ENCODE measurements at places on chromosomes 5 and 9.

DNA sequence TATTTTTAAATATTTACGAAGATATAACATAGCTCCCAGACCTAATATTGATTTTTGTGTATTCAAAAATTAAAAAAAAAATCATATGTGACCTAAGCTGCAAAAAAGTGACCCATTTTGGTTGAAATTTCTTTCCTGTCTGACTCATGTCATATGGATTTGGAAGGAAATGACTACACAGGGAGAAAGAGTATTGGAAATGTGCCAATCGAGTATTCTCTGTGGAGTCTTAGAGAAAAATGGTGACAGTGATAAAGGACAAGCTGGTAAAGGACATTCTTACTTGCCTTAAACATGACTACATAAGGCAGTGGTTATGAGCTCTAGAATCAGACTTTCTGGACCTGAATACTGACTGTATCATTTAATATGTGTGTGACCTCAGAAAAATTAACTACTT lies 262.9 kb upstream of the PTPRD start:
- no peak for DNase-seq

GRCh38 chr5:154284433-154284832 lies 93.9 kb downstream of the GALNT10 start:
- no peak for DNase-seq

DNA sequence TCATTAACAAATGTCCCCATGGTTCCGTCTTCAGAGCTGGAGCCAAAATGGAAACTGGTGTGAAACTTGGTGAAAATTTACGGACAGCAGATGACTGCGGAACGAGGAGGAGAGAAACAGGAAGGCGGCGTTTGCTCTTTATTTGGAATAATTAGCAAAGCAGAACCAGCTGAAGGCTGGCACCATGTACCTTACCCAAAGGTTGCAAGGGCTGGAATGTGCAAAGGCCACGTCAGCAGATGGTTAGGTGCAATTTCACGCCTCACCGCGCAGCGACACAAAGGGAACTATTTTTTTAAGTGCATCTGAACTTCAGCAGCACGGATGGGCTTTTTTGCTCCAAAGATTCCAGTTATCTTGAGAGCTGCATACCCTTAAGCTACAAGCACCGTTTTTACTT lies 127.4 kb downstream of the COL23A1 start:
- DNase-seq: no peak

DNA sequence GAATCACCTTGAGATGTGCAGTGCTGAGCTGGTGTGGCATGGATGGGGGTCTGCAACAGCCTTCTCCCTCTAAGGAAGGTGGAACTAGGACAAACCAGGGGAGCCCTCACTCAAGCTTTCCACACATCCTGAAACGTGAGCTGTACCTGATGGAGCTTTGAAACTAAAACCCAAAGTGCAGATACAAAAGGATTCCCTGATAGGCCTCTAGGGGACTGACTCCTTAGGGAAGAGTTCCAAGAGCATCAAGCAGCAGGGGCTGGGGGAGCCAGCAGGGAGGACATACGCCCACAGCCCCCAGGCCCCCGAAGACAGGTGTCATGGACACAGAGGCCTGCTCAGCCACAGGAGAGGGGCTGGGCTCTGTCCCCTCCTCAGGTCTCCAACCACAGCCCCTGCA lies 17.7 kb downstream of the ARHGEF37 start:
- no peak for DNase-seq

DNA sequence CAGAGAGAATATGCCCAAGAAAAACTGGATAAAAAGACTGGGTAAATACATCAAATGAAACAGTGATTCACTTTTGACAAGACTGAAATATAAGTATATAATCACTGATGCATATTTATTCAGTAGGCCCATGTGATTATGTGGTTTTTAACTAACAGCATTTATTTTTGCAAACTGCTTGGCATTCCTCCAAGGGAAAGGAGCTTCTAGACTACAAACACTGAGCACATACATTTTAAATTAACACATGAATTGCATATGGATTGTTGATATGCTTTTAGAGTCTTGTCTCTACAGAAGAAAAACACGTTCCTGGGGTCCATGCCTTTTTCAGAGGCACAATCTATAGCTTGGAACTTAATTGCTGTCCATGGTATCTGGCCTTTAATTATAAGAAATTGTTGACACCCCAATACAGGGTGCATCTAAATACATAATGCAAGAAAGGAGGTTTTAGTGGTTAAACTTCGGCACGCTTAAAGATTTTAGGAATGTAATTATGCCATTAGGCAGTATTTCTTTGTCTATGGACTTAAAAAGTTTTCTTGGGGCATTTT lies 6.9 kb upstream of the MEIKIN start:
- DNase-seq: no peak

DNA sequence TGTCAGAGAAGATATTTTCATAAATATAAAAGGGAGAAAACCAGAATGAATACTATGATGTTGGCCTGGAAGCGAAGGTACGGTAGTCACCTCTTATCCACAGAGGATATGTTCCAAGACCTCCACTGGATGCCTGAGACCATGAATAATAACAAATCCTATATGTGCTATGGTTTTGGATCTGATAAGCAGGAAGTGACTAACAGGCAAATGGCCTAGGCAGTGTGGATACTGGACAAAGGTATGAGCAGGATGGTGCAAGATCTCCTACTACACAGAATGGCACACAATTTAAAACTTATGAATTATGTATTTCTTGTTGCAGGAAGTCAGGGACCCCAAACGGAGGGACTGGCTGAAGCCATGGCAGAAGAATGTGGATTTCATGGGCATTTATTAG lies 48.2 kb downstream of the ADAMTS12 start:
- DNase-seq: no peak

All from ureter (tissue), 1 donor.